ENCODE measurements at places on chromosomes 5 and 9. TPM values are rescaled to one million over a fixed set of nuclear protein-coding genes. Genes with fewer than 3 reads are reported as not detected.

GRCh38 chr9:117992006-117992405 is 287.8 kb downstream of the TLR4 start:
- DNase-seq: no peak

GRCh38 chr5:79229357-79230174 is 6.4 kb upstream of the JMY start:
- no peak for DNase-seq

GRCh38 chr5:54589786-54590185 is 72.2 kb downstream of the SNX18 start:
- DNase-seq: no peak

DNA sequence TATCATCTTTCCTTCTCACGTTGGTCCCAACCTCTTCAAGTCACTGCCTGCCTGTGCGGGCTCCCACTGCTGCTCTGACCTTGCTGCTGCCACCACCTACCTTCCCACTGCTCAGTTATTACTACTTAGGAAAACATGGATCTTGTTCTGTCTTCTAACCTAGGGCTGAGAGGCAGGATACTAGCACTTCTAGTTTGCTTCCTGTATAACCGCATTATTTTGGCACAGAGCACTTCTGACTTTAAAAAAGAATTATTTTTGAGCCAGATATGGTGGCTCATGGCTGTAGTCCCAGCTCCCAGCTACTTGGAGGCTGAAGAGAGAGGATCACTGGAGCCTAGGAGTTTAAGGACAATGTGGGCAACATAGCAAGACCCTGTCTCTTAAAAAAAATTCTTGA is 135.4 kb upstream of the GNA14 start:
- no peak for DNase-seq

The PARP8 gene
- total RNA-seq: 34.7 TPM

Data from Peyer's patch (tissue), 4 donors.